Amniotic stem cell (primary cell): ENCODE measurements at places on chromosomes 3 and 15.
A peak's percentile ranks its signal among the peaks of the same experiment; 100 is the strongest.

- no peak for DNase-seq
Observed at GRCh38 chr15:44015545-44016305, 179.3 kb downstream of the FRMD5 start.

DNA sequence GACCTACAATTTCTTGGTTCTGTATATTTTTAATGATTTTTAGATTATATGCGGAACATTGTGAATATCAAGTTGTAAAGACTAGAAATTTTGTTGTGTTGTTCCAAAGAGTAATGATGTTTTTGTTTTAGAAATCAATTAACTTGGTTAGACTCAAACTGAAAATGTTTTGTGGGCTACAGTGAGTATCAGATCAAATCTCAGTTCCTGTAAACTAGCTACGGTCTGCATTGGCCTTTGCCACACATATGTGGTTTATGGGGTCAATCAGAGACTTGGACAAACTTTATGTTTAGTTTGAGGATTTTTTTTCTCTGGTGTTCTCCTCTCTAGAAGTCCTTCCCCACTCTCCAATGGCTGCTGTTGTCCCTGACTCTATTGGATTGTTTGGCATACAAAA is 308.0 kb upstream of the THRB start:
- no peak for DNase-seq

DNA sequence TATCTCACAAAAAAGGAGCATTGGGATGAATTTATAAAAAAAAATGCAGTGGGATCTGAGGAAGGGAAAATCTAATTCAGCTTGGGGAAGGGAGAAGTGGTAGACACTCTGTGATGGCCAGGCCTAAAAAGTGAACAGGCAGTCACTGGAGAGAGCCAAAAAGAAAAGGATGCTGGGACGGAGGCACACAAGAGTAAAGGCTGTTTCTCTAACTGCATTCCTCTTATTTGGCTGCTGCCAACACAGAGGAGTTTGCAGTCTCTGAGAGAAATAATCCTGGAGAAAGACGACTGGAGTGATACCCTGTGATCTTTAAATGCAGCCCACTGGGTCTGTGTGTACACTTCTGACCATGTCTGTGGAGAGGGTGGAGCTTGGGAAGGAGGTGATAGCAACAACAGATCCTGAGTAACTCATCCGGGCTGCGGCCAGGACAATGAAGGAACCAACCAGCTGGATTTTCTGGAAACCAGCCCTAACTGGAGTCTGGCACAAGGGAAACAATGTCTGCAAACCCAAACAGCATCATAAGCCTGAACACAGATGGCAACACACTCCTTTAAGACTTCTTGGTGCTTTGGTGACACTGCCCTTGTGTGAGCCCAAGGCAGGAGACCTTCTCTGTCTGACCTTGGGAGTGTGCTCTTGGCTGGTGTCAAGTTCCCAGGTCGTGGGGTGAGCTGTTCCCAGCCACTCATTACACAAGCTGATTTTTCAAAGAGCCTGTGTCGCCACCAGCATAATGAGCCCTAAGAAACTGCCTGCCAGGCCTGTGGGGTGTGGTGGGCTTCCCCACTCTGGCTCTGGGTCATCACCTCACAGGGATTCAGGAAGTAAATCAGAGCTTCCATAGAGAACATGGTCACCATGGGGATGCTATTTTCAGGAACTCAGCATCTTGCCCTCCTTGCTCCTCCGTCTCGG is 8.0 kb downstream of the FYCO1 start:
- no peak for DNase-seq

GRCh38 chr15:25864966-25865365 is 1.8 kb upstream of the ATP10A start:
- no peak for DNase-seq

DNA sequence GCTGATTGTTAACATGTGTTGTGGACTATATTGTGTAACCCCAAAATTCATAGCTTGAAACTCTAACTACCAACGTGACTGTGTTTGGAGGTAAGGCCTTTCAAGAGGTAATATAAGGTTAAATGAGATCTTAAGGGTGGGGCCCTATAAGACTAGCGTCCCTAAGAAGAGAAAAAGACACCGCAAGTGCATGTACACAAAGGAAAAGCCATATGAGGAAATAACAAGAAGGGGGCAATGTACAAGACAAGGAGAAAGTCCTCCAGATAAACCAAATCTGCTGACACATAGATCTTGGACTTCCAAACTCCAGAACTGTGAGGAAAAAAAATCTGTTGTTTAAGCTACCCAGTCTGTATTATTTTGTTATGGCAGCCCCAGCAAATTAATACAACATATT is 8.6 kb downstream of the DMXL2 start:
- DNase-seq = no peak

DNA sequence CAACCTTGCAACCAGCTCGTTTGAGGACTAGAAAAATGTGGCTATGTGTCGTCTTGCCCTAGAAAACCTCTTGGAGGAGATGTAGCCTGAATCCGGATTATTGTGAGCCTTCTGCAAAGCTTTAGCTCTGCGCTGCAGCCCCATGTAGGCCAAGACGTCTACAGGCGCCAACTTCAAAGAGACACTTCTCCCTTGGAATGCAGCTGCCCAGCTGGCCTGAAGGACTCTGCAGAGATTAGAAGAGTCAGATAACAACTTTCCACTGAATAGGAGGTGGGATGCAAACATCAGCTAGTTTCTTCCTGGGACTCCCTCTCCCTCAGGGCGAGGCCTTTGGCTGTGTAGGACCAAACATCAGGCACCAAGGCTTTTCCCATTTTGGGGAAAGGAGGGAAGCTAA is 356.5 kb upstream of the IL12A start:
- no peak for DNase-seq

DNA sequence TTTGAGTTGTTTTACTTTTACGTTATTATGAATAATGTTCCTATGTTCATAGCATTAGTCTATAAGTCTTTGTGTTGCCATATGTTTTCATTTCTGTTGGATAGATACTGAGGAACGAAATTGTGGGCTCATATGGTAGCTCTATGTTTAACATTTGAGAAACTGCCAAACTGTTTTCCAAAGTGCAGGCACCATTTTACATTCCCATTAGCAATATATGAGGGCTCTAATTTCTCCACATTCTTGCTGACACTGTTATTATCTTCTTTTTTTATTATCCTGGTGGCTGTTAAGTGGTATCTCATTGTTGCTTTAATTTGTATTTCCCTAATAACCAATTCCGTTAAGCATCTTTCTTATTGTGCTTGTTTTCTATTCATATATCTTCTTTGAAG is 1.8 kb upstream of the PIK3R4 start:
- no peak for DNase-seq

DNA sequence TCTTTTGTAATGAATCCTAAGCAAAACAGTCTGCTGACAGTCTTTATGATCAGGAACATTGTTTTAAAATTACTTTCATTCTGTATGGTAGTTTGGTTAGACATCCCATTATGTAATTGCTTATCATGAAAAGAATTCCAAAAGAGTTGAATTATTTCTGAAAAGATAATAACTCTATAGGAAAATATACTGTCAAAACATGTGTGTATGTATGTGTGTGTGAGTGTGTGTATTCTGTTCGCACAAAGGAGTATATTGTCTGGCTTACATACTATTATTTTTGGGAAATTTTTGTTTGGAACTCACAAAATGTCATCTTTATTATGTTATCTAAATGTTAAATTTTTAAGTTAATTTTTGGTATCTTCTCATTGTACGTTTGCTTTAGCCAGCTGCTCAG is 1075.9 kb downstream of the ZPLD1 start:
- no peak for DNase-seq

- DNase-seq = peak; percentile 83
Observed at GRCh38 chr15:48645558-48646330, at the start of gene FBN1. FBN1 (minus strand) TSS chr15:48645709; CDS start chr15:48644769, 940 bp downstream.

GRCh38 chr3:48575366-48575765 is 11.8 kb upstream of the UCN2 start:
- no peak for DNase-seq

GRCh38 chr15:55319537-55320237 is 665 bp downstream of the PIGB start:
- DNase-seq = no peak

DNA sequence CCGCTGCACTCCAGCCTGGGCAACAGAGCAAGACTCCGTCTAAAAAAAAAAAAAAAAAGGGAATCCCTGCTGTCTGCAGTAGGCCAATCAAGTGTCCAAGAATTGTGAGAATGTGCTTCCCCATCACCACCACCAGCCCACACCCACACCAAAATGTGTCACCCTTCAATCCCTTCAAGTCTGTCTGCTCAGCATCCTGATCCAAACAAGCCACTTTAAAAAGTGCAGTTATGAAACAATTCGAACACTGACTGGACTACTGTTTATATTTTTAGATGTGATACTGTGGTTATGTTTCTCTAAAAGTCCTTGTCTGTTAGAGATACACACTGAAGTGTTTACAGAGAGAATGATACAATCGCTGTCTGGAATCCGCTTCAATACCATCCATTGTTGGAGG is 78.1 kb upstream of the CGNL1 start:
- DNase-seq = no peak

GRCh38 chr3:65751123-65751700 is 287.5 kb downstream of the MAGI1 start:
- DNase-seq = peak; percentile 35

DNA sequence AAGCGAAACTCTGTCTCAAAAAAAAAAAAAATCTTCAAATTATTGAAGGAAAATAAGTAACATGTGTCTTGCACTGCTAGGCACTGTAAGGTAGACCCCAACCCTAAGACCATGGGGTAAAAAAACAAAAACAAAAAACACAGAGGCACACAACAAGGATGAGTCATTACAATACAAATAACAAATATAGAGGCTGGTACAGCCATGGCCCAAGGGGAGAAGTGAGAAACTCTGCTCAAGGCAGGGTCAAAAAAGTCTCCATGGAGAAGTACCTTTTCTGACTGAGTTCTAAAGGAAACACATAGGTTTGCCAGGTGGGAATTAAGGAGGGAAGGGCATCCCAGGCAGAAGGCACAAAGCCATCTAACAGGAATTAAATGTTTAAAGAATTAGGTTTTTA is 54.5 kb downstream of the TOP2B start:
- DNase-seq = no peak

- no peak for DNase-seq
Observed at GRCh38 chr3:32848215-32848614, 30.4 kb downstream of the TRIM71 start.

GRCh38 chr3:194675081-194675640 is 3.2 kb upstream of the LSG1 start:
- DNase-seq = no peak

DNA sequence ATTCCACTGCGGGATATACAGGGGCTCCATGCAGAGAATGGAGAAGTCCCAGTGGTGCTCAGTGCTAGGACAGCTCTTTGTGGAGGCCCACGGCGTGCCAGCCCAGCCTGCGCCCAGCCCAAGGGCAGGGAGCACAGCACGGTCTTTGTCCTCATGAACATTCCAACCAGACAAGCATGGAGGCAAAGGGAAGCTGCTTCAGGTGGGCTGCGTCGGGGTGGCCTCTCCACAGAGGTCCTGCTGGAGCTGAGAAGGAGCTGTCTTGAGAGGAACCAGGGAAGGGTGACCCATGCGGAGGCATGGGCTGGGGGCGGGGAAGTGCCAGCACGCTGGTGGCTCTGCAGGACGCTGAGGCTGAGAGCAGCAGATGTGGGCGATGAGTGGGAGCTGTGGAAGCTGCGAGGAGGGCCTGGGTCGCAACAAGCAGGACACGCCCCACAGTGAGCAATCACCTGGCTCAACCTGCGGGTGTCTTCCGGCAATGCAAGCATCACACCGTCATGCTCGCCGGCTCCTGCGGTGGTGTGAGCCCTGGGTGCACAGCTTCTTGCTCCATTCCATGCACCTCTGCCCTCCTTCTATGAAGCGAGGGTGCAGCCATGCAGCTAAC is 14.0 kb upstream of the KLF15 start:
- DNase-seq = no peak

GRCh38 chr15:68230157-68231100 is 901 bp upstream of the CLN6 start:
- no peak for DNase-seq

GRCh38 chr3:60884005-60884404 is 367.2 kb downstream of the FHIT start:
- DNase-seq = no peak

GRCh38 chr3:60989626-60990441 is 261.4 kb downstream of the FHIT start:
- DNase-seq = no peak

DNA sequence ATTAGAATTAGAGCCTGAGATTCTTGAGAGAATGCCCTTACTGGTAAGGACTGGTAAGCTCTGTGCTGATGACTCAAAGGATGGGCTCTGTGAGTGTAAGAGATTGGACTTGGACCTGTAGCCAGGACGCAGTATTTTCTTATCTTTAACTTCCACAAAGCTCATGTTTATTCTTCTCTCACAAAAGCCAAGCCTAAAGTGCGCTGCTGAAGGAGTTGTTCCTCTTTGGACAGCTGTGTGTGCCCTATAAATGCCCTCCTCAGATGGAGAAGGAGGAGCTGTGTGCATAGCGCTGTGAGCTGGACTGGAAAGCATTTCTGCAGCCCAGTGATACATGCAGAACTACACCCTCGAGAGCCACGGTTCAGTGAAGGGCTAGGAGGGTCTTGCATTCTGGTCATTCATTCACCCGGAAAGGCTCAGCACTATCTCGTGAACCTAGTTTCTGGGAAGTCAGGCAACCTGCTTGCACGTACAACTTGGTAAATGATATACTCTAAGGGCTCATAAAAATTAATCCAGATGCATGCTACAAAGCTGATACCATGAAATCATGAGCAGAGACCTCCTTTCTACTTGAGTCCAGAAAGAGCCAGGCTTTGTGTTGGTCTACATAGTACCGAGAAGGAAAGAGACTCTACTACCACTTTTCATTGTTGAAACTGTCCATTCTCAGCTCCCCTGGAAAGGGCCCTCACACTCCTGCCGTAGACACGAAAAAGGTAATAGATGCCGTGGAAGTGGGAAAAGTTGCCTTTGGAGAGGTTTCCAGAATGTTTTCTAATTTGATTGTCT is 103.0 kb upstream of the TBL1XR1 start:
- DNase-seq = no peak

DNA sequence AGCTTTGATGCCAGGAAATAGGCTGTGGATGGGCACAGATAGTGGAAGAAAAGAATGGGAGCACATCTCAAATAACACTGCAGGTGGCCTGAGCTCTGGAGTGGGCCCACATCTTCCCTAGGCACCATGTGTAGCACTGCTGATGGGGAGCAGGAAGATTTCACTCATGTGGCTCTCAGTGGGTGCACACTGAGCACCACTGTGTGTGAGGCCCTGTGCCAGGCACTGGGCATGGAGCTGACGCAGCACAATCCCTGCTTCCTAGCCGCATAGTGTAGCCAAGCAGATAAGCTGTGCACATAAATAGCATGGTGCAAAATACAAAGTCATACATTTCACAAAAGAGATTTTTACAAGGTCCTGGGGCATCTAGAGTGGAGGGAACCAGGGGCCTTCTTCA is 101.6 kb downstream of the MOBP start:
- DNase-seq = no peak

DNA sequence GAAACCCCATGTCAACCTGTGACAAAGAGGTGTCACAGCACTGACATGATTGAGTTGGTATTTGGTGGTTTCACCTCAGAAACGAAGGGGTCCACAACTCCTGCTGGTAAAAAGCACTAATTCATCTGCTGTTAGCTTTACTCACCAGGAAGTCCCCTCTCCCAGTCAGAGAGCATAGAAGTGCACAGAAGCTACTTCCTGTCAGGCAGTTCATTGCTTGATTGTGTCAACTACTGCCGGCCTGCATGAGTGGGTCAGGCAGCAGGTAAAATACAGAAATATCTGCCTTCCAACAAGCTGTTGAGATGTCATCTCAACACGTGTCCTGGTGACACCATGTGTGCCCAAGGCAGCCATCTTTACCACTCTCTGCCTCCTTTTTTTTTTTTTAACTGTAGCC is 596.6 kb upstream of the NR2F2 start:
- no peak for DNase-seq
